Lower leg skin (tissue), 4 donors: ENCODE measurements at places on chromosomes 11 and 22. TPM values are rescaled to one million over a fixed set of nuclear protein-coding genes. Genes with fewer than 3 reads are reported as not detected.

The FADD gene
- total RNA-seq = 24.5 TPM

The TMPRSS4 gene
- 2.1 TPM for total RNA-seq

The RASL10A gene
- total RNA-seq = 0.17 TPM

The TTC36 gene
- 0.42 TPM for total RNA-seq

The ADM gene
- 385 TPM for total RNA-seq

The DDTL gene
- total RNA-seq = 3.1 TPM

The CST6 gene
- total RNA-seq = 1,577 TPM
